Esophagus mucosa (tissue), 1 donor: ENCODE measurements at places on chromosomes 13 and 19.

- ATAC-seq: no peak
Observed at GRCh38 chr13:74246487-74246886, 112.3 kb upstream of the KLF12 start.

- ATAC-seq: no peak
Observed at GRCh38 chr13:30440910-30441703, 18.8 kb downstream of the UBE2L5 start.

- no peak for ATAC-seq
Observed at GRCh38 chr19:19750842-19751790, 18.2 kb upstream of the ZNF14 start.

- no peak for ATAC-seq
Observed at GRCh38 chr13:86298725-86299124, 499.5 kb upstream of the SLITRK6 start.

GRCh38 chr19:955803-956765, 28.1 kb upstream of the WDR18 start:
- ATAC-seq: no peak

DNA sequence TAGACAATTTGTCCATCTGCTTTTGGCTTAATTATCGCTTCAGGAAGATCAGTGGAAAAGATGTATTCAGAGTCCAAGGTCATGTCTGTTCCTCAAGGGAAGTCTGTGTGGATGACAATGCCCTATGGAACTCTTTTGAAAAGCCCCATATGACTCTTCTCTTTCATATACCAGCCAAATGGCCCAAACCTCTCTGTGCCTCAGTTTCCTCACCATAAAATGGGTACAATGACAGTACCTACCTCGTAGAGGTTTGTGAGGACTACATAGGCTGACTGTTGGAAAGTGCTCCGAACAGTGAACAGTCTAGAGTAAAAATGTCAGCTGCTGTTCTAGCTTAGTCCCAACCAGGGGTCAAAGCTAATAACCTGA, 104.6 kb downstream of the COL4A2 start:
- ATAC-seq: no peak

- peak; percentile 79 for ATAC-seq
Observed at GRCh38 chr19:51366389-51367254, 434 bp upstream of the ETFB start.
